ENCODE measurements at places on chromosomes 16 and 17.

- H3K4me1 ChIP-seq: peaks cover 11% of the 10 kb centered on the region
- H3K36me3 ChIP-seq: no peaks in the 10 kb centered on the region
- peak; percentile 94 for DNase-seq
- no peak overlapping the region for H3K4me3 ChIP-seq
Observed at GRCh38 chr16:75319513-75320411, 68.3 kb upstream of the BCAR1 start.

GRCh38 chr16:72271699-72272240, 99.8 kb upstream of the PMFBP1 start:
- H3K36me3 ChIP-seq: no peaks in the 10 kb centered on the region
- no peak overlapping the region for H3K27ac ChIP-seq
- H3K4me1 ChIP-seq: no peaks in the 10 kb centered on the region
- H3K4me3 ChIP-seq: no peak overlapping the region
- DNase-seq: no peak

DNA sequence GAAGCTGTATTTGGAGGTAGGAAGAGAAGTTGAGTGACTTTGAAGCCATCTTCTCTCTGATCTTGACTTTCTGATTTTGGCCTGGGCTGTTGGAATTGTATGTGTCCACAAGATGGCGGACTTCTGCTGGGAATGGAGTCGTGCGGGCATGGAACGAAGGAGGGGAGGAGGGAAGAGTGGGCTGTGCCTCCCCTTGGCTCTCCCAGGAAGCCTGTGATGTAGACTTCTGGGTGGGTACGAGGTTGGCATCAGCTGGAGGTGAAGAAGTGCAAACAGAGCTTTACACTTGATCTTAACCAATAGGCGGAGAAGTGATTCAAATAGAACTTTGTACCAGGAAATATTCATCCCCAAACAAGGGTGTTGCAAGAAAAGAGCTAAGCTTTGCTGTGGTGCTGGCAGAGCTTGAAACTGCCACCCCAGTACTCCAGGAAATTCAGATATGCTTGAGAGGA, 7.4 kb upstream of the TMEM220 start:
- peaks cover 21% of the 10 kb centered on the region for H3K27me3 ChIP-seq
- no peak overlapping the region for H3K4me3 ChIP-seq
- H3K4me1 ChIP-seq: no peaks in the 10 kb centered on the region

GRCh38 chr17:38751808-38752307, 683 bp upstream of the PSMB3 start:
- peak overlapping the region; percentile 65 for H3K4me3 ChIP-seq
- H3K27me3 ChIP-seq: no peaks in the 10 kb centered on the region
- peak; percentile 94 for DNase-seq

DNA sequence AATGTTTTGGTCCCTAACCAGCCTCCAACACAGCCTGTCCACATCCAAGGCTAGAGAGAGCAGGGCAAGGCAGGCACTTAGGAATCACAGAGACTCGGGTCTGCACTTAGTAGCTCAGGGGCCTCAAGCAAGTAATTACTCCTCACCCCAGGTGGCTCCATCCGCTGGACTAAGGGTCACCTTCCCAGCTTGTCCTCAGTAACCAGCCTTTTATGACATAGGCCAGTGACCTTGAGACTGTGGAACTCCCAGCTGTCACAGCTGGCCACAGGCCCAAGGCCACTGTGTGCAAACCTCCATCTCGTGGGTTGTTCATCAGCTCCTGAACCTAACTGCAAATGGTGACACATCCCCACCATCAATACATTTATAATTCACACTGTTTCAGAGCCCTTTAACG, 68.6 kb downstream of the CDYL2 start:
- no peak overlapping the region for H3K4me3 ChIP-seq
- no peaks in the 10 kb centered on the region for H3K4me1 ChIP-seq
- H3K27me3 ChIP-seq: no peaks in the 10 kb centered on the region
- no peak overlapping the region for H3K27ac ChIP-seq
- no peak for DNase-seq
- no peaks in the 10 kb centered on the region for H3K36me3 ChIP-seq

DNA sequence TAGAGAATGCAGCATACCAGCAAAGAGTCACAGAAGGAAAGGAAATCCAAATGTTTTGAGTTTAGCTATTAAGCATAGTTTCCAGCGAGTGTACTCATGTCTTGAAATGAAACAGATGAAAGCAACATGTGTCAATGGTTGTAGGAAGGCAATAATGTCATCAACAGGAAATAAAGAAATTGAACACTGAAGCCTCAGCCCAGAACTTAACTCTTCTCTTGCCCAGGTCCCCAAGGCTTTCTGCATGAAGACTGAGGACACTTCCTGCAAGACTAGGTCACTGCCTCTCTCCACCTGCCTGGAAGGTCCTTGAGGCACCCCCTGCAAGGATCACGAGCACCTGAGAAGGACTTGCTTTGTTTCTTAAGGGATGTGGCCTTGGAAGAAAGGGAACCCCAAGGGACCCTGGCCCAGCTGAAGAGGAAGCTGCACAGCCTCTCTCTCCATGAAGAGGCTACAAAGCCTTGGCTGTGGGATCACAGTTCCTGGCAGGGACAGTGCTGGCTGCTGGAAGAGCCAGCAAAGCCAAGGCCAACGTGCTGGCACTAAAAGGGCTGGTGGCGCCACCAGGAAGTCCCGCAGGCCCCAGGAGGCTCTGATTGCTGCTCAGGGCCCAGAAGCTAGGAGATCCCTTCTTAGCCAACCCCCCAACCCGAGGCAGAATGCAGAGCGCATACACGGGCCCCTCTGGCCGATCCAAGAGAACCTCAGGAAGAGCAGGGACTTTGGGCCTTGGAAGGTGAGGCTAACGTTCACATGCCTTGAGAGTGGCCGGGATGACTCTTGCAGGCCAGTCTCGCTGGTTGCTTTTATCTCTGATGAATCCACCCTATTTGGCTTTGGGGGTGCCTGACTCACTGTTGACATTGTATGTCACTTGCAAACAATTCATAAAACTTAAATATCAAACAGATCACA, 23.4 kb upstream of the AXIN2 start:
- no peaks in the 10 kb centered on the region for H3K36me3 ChIP-seq
- no peaks in the 10 kb centered on the region for H3K4me1 ChIP-seq
- H3K4me3 ChIP-seq: no peak overlapping the region
- DNase-seq: no peak

DNA sequence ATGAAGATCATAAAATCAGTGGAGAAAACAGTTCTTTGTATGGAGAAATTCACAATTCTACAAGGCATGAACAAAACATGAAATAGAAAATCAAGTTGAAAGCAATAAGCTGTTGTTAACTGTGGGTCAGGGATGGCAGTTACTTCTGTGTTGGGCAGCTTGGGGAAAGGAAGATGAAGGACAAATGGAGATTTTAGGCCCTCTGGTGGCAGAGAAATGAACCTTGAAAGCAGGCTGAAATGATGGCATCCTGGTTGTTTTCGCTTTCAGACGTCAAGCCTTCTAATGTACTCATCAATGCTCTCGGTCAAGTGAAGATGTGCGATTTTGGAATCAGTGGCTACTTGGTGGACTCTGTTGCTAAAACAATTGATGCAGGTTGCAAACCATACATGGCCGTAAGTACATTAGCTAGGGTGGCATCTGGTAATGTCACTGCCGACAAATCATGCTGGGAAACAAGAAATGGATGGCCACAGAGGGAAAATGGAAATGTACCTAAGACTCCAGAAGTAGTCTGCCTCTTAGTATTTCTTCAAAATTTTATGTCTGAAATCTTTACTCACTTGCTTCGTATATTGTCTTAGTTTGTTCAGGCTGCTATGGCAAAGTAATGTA, 108.9 kb downstream of the MAP2K6 start:
- H3K36me3 ChIP-seq: peaks cover 12% of the 10 kb centered on the region
- H3K4me3 ChIP-seq: no peak overlapping the region
- no peak overlapping the region for H3K27ac ChIP-seq
- no peaks in the 10 kb centered on the region for H3K27me3 ChIP-seq

DNA sequence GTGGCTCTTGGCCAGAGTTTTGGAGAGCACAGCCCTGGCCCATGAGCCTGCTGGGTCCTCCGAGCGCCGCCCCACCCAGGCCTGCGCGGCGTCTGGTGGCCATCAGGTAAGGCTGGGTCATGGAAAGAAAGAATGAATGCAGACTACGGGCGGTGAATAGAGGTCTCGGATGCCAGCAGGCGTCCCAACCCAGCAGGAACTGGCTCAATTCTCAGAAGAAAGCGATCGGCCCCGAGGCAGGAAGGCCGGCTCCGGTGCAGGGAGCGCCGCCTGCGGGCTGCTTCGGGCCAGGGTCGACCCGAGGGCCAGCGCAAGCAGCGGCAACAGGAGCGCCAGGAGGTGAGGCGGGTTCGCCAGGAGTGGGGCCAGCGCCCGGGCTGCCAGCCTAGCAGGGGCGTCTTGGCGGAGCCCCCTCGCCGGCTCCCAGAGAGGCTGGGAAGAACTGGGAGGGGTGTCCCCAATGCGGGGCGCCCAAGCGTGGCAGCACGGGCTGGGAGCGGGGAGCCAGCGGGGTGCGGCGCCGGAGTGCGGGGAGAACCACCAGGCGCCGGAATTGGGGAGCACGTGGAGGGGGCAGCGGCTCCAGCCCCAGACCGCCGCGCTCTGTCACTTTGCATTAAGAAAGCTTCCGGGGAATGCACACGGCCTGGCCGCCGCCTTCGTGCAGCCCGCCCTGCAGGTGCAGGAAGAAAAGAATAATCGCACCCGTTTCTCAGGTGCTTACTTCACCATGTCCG, 7.1 kb upstream of the TMC5 start:
- H3K4me1 ChIP-seq: peaks cover 8% of the 10 kb centered on the region
- peaks cover 28% of the 10 kb centered on the region for H3K27me3 ChIP-seq
- no peak overlapping the region for H3K27ac ChIP-seq

- no peak for DNase-seq
- H3K4me1 ChIP-seq: peaks cover 8% of the 10 kb centered on the region
- no peaks in the 10 kb centered on the region for H3K27me3 ChIP-seq
- H3K27ac ChIP-seq: no peak overlapping the region
- H3K4me3 ChIP-seq: no peak overlapping the region
Observed at GRCh38 chr17:79981090-79981489, 54.6 kb downstream of the TBC1D16 start.

- H3K36me3 ChIP-seq: no peaks in the 10 kb centered on the region
- no peaks in the 10 kb centered on the region for H3K27me3 ChIP-seq
- peak; percentile 86 for DNase-seq
- H3K4me3 ChIP-seq: no peak within 1 kb of the TSS
- no peaks in the 10 kb centered on the region for H3K4me1 ChIP-seq
Observed at GRCh38 chr17:64448665-64449512, at the start of gene MILR1. TSS of gene MILR1 (plus strand) at chr17:64449115. CDS start at chr17:64449169, 54 bp downstream.

All from mesenchymal stem cell (in vitro differentiated cells and primary cell).